Islet precursor cell (in vitro differentiated cells): ENCODE measurements at places on chromosomes 1 and 21.
A peak's percentile ranks its signal among the peaks of the same experiment; 100 is the strongest.

DNA sequence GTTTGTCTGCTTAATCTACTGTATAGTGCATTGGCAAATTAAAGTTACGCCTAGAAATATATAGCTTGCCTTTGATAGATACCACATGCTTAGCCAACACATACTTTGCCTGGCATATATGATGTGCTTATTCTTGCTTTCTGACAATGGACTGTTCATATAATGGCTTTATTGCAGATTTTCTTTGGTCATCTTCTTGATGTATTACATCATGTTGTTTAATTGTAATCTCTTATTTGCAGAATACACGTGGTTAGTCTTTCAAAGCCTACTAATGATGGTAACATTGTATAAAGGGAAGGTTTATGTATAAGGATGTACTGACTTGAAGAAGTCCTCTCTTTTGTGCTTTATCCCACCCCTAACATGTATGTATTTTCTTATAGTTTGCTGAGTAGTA is 201.5 kb downstream of the PDE4B start:
- no peak for DNase-seq

DNA sequence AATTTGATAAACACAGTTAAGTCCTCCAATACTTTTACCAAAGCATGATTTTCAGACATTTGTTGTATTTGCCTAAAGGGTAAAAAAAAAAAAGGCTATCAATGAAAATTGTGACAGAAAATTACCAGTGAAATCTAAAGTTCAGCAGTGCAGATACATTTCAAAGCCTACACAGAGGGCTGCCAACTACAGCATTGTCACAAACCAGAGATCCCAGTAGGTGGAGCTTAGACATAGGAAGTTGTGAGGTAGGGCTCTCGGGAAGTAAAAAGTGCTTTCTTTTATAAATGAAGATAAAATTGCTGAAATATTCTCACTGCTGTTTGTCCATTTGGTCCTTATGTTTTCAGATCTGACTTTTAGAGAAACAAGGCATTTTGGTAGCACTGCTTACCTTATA is 123.0 kb downstream of the DYRK1A start:
- no peak for DNase-seq

GRCh38 chr1:234928642-234929041 is 200.0 kb downstream of the TOMM20 start:
- no peak for DNase-seq

GRCh38 chr1:164949771-164950471 is 390.9 kb downstream of the PBX1 start:
- DNase-seq: no peak

DNA sequence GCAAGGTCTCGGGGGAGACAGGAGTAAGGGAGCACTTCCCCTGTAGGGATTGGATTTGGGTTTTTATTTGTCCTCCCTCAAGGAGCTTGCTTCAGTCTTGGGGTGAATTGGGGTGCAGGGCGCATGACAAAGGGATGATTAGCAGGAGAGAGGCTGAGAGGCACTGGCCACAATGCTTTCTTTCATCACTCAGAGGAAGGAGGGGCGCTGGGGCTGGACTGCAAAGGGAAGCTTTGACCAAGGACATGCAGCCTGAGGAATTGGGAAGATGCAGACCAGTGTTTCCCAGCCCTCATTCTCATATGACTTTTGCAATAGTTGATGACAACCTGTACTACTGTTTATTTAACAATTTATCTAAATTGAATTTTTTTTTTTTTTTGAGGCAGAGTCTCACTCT is 34.1 kb upstream of the PDPN start:
- no peak for DNase-seq

DNA sequence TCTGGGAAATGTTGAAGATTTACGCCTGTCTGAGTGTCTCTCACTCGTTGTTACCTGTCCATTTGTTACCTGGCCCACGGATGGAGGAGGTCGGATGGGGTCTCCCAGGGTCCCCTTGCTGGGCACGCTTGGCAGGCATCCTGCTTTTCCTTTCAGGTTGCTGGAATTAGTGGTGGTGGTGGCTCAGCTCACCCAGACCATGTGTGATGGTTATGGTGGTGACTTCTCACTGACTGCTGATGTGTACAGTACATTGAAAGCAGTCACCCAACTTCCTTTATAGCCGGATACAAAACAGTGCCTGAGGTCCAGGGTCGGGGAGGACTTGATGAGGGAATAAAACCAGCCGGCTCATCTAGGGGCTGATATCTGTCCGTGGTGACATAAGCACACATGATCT is 19.5 kb downstream of the MAPKAPK2 start:
- DNase-seq: no peak

DNA sequence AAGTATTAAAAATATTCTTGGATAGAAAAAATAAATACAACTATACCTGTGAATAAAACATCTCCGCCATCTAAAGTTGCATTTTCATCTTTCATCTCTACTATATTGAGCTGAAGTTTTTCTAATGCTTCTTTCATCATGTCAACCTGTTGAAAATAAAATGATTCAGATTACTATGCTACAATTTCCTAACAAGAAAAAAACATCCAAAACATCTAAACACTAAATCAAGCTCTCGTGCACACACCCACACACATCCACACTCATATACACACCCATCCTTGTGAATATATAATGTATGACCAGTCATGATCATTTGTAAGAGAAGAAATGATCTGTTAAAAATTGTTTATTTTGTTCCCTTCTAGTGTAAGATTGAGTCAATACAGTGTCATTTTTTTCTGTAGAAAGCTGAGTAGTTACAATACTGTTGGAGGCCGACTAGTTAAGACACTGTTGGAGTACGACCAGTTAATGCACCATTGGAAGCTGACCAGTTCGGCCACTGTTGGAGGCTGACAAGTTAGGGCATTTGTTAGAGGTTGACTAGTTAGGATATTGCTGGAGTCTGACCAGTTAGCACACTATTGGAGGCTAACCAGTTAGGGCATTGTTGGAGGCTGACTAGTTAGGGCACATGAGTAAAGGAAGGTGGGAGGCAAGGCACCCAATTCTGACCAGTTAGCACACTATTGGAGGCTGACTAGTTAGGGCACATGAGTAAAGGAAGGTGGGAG is 82.4 kb upstream of the BCL10 start:
- no peak for DNase-seq

GRCh38 chr1:175499595-175500382 is 243.6 kb downstream of the TNR start:
- DNase-seq: no peak

GRCh38 chr1:109241841-109242345 is 7.4 kb upstream of the CELSR2 start:
- DNase-seq: peak; percentile 62

DNA sequence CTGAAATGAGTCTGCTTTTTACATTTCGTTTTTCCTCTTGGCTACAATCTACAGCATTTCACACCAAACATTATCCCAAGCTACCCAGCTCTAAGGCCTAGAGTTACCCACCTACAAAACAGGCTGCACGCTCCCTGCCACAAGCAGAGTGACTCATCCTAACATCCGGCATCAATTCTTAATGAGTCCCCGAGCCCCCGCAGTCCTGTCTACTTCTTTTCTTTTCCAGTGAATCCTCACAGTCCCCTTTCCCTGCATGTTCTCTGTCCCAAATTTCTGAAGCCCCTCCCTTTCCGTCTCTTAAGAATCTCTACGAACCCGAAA is 650 bp downstream of the PCNX2 start:
- peak; percentile 87 for DNase-seq

- DNase-seq: peak; percentile 79
Observed at GRCh38 chr1:231420959-231421545, 1.0 kb downstream of the EGLN1 start.

- DNase-seq: no peak
Observed at GRCh38 chr1:37392051-37392450, 82.3 kb upstream of the ZC3H12A start.

- no peak for DNase-seq
Observed at GRCh38 chr1:171431994-171432393, 53.3 kb upstream of the PRRC2C start.

- no peak for DNase-seq
Observed at GRCh38 chr1:7476861-7477547, 294.1 kb upstream of the VAMP3 start.

DNA sequence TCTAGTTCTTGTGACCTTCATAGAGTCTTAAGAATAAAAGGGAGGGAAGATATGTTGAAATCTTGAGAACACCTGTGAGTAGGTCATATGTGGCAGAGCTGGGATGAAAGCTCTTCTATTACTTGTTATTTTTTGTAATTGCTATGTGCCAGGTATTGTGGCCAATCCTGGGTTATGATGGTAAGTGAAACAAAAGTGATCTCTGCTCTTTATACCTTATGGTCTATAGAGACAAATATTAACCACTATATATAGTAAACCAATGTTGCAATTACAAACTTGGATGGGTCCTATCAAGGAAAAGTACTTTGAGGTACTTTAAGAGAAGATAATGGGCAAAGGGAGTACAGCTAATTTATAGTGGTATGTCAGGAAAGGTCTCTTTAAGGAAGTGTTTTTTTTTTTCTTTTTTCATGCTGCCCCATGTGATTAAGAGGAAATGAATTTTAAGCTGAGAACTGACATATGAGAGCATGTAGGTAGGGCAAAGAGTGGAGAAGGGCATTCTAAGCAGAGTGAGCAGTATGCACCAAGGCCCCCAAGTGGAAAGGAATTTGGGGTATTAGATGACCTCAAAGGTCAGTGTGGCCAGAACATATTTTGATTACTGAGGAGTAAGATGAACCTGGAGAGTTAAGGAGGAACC is 43.3 kb downstream of the POU2F1 start:
- no peak for DNase-seq

- no peak for DNase-seq
Observed at GRCh38 chr1:206496131-206496793, 11.1 kb upstream of the RASSF5 start.

- DNase-seq: peak; percentile 56
Observed at GRCh38 chr1:90384193-90384592, 332.9 kb downstream of the BARHL2 start.

DNA sequence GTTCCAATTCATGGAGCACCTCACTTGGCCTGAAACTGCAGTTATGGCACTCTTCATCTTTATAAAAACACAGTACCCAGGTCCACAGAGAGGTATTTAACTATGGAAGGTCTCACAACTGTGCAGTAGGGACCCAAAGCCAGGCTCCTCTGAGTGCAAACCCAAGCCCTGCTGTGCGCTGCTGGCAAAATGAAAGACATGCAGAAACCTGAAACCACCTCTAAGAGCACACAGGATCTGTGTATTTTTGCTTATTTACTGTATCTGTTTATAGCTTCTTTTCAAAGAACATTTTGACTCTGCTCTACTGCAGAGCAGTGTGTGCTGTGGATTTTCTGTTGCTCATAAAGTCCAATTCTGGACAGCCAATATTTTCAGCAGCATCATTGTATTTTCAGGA is 166.6 kb downstream of the DSCAM start:
- DNase-seq: no peak

- no peak for DNase-seq
Observed at GRCh38 chr1:202210385-202210784, 16.8 kb downstream of the LGR6 start.

DNA sequence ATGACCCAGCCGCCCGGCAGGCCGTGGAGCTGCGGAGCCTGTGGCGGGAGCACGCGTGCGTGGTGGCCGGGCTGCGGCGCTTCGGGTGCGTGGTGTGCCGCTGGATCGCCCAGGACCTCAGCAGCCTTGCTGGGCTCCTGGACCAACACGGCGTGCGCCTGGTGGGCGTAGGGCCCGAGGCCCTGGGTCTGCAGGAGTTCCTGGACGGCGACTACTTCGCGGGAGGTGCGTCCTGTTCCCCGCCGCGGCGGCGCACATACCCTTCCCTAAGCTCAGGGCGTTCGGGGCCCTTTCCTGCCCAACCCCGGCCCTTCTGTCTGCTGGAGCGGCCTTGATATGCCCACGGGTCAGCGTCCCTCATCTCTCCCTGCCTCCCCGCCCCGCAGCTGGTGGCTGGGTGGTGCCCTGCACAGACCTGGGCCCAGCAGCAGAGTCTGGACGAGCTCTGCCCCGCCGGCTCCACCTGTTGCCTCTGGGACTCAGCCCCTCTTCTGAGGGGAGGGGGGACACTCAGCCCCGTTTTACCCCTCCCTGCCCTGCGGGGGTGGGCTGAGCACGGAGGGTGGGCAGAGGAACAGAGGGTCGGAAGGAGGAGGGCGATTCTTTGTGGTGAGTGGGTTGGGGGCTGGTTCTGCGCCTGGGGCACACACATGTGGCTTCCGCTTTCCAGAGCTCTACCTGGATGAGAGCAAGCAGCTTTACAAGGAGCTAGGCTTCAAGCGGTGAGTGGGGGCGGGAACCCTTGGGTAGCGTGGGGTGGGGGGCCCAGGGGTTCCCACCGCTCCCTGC is 688 bp downstream of the PRXL2B start:
- no peak for DNase-seq

DNA sequence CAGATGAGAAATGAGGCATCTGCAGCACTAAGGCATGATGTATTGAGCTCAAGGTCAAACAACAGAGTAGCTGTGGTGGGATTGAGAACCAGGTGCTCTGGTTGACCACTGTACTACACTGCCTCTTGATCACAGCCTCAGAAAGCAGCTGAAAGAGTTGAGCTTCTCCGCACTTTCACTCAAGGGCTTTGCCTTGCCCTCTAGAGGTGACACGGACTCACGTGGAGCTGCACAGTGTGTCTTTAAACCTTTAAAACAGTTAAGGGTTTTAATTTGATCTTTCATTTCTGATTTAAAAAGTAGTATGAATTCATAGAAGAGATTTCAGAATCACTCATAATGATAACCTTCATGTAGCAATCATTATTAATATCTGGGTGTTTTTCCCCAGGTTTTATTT is 132.5 kb downstream of the RWDD3 start:
- no peak for DNase-seq

GRCh38 chr1:198632007-198632406 is 6.8 kb upstream of the PTPRC start:
- no peak for DNase-seq

- DNase-seq: no peak
Observed at GRCh38 chr1:111290630-111291029, at the start of gene CHIA. CHIA (plus strand) TSS chr1:111290851; CDS start chr1:111310468, 19,617 bp downstream.

- DNase-seq: peak; percentile 77
Observed at GRCh38 chr1:154999571-155000410, 2.8 kb upstream of the ZBTB7B start.

- no peak for DNase-seq
Observed at GRCh38 chr21:45463871-45464270, 58.9 kb downstream of the COL18A1 start.

DNA sequence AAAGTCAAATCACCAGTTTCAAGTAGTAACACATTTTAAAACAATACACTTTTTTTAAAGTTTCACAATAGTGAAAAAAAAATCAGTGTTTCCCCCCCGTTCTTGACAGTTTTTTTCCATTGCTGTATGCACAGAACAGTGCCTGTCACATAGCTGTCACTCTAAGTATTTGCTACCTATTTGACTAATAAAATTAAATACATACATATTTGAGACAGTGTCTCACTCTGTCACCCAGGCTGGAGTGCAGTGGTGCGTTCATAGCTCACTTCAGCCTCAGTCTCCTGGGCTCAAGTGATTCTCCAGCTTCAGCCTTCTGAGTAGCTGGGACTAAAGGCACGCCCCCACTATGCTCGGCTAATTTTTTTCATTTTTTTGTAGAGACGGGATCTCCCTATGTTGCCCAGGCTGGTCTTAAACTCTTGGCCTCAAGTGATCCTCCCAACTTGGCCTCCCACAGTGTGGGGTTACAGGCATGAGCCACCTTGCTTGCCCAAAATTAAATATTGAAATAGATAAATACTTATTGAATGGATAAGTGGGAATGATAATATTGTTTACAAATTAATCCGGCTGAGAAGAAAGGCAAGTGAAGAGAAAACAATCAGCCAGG is 12.6 kb upstream of the RHBG start:
- DNase-seq: no peak

- DNase-seq: peak; percentile 86
Observed at GRCh38 chr1:24317081-24317480, 2.1 kb upstream of the GRHL3 start.
